ENCODE measurements at places on chromosomes 3 and 15. TPM values are rescaled to one million over a fixed set of nuclear protein-coding genes. Genes with fewer than 3 reads are reported as not detected.

Gene DNAJC17
- 49.7 TPM for total RNA-seq

Gene ZMYND10
- 10.1 TPM for total RNA-seq

Gene NR2E3
- total RNA-seq, result not detected

Gene PLXNA1
- total RNA-seq, result 32.1 TPM

Gene LNP1
- total RNA-seq, result 3.6 TPM

Gene ALPK3
- total RNA-seq, result 0.20 TPM

Gene AGBL1
- not detected for total RNA-seq

Gene DUT
- total RNA-seq, result 159 TPM

Gene IGF2BP2
- total RNA-seq, result 40.1 TPM

Gene LRRIQ4
- total RNA-seq, result not detected

Gene CX3CR1
- not detected for total RNA-seq

Gene PLA2G4E
- not detected for total RNA-seq

Gene SLC51B
- not detected for total RNA-seq

Gene WDR49
- not detected for total RNA-seq

Gene TMC3
- not detected for total RNA-seq

Gene MRAS
- total RNA-seq, result 37.5 TPM

Gene HGD
- total RNA-seq, result not detected

DNA sequence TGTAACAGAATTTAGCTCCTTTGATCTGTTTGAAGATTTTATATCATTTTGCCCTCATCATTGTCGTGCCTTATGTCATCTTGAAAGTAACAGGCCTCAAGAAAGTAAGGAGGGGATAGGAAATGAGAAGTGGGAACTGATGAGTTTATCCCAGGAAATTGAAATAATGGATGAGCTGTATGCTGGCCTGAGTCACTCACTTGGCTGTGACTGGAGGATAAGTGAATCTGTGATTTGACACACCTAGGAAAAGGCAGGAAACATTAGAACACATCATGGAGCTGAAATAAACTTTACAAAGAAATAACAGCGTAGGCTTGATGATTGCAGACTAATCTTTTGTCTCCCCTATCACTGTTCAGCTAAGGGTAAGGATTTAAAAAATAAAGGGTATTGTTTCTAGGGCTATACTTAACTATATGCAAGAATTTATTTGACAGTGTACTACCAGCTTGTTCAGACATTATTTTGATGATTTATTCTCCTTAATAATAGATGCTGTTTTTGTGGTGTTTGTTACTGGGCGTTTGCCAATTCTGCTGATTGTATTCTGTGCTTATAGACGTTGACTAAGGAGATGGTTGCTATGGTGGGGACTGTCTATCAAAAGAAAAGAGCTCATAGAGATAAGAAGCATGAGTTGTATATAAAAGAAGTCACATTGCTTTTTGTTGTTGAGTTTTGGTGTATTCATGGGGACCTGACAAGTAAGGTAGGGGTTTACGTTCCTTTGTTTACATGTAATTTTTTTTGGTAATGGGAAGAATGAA lies 105.6 kb upstream of the ROPN1 start:
- DNase-seq, result no peak

- no peak for DNase-seq
Observed at GRCh38 chr3:75692061-75692460, 27.9 kb downstream of the FRG2C start.

- no peak for DNase-seq
Observed at GRCh38 chr3:149371001-149371722, 6.3 kb downstream of the TM4SF1 start.

DNA sequence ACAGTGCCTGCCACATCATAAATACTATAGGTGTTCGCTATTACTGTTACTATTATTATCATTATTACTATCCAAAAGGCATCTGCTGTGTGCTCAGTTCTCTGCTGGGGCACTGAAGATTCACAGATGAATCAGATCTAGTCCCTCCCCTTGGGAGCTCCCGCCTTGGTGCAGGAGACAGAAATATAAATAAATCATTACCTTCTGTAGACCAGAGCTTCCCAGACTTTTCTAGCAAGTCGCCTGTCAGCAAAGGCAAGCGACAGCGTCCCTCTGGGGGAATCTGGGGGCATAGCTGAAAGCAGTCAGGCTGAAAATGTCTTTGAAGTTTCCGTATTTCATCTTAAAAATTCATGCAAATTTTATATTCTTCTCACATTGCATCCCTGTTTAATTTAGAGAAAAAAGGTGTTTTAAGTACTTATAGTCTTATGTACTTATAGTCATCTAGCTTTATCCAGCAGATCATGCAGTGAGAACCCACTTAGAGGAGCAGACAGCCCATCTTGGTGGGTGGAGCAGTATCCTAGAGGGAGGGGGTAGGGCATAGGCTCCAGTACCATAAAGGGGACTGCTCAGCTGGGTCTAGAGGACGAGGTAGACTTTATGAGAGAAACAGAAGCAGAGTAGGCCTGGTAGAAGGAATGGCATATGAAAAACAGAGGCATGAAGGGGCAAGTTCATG lies 10.4 kb upstream of the BRPF1 start:
- DNase-seq, result no peak

- DNase-seq, result peak; percentile 8
Observed at GRCh38 chr3:8938021-8938420, 25.3 kb downstream of the RAD18 start.

DNA sequence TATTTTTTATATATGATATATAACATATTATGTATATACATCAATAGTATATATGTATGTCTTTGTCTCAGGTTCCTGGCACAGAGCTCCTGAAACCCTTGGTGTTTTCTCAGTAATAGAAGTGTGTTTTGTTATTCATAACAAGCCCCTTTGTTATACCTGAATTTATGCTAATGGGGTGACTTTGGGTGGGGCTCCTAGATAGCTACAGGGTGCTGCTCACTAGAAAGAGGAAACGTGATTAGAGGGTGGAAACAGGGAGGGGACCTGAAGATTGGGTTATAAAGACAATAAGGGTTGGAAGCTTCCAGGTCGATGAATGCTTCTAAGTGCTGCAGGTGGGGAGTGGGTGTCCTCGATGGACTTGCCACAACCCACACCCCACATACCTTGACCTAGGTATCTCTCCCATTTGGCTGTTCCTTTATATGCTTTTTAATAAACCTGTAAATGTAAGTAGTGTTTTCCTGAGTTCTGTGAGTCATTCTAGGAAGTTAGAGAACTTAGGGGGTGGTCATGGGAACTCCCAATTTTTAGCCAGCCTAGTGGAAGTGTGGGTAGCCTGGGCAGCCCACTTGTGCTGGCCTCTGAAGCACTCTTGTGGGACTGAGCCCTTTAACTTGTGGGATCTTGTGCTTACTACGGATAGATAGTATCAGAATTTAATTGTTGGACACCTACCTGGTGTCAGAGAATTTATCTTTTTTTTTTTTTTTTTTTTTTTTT lies 36.9 kb upstream of the C15orf39 start:
- no peak for DNase-seq

GRCh38 chr15:71650603-71651002 lies 159.8 kb upstream of the NR2E3 start:
- DNase-seq, result no peak

DNA sequence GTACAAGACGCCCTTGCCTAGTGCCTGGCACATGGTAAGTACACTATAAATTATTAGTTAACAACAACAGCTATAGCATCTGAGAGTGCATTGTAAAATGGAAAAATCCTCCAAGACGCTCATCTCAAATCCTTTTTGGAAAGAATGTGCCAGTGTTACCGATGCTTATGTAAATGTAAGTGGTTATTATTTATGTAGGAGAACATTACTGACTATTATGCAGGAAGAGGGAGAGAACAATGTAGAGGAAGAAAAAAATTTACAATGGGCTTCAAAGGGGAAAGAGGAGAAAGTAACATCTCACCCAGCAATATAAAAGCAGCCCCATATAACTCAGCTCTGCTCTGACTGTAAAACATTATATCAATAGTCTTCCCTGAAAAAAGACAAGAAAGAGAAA lies 155.3 kb upstream of the LPP start:
- no peak for DNase-seq

DNA sequence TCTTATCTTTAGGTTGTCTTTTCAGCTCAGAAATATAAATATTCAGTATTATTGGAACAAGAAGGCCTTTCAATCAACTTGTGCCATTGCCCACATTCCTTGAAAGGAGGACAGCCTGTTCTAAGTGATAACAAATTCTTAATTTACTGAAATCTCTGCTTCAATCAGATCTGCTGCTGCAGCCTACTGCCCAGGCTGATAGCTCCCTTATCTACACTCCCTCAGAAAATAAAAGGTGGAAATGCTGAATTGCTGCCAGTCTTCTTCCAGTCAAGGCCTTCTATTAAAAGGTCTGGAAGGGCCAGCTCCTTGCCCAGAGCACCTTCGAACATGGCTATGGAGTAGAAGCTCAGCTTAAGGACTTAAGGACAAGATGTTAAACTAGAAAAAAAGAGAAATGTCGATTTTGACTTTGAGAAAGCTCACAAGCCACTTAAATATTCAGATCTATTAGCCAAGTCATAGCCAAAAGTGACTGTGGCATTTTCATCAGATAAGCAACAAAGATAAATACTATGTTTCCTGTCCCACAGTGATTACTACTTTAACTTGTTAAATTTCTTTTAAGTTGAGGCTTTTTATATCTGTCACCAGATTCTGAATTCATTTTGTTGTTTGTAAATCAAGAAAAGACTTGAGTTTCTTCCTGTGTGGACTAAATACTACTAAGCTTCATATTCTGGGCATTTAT lies 480.5 kb upstream of the CBLB start:
- peak; percentile 28 for DNase-seq

- DNase-seq, result no peak
Observed at GRCh38 chr3:30281526-30281925, 324.9 kb upstream of the TGFBR2 start.

- DNase-seq, result no peak
Observed at GRCh38 chr3:131898346-131898745, 136.5 kb downstream of the CPNE4 start.

DNA sequence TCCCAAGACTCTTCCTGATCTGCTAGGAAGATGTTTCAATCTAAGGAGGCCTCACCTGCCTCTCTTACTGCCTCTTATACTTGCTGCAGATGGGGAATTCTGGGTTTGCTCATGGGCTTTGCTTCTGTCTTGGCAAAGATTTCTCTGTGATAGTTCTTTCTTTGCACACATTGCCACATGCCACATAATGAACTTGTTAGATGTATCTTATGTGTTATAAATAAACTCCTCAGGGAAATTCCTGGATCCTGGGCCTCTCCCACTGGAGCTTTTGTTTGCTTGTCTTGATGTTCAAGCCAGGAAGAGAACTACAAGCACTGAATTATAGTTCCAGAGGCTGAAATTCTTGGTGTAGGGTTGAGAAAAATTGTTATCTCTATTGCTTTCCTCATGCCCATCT lies 12.2 kb downstream of the RTP1 start:
- DNase-seq, result no peak

- DNase-seq, result no peak
Observed at GRCh38 chr3:116929505-116930222, 220.1 kb downstream of the TUSC7 start.

DNA sequence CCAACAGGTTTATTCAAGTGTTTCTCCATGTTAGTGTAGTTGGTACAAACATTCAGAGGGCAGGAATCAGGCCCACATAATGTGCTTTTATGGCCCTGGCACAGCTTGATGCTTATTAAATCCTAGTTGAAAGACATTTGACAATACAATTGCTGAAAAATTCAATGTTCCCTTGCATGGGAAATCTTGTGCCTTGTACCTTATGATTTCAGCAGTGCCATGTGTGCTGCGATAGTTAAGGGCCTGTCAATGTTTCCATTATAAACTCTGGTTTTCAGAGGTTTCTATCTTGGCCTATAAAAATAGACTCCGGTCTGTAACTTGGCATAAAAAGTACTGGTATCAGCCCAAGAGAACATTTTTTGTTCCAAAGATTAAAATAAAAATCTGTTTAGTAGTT lies 207.2 kb downstream of the TBC1D5 start:
- DNase-seq, result no peak

GRCh38 chr15:47332481-47332880 lies 384.8 kb upstream of the SEMA6D start:
- no peak for DNase-seq

DNA sequence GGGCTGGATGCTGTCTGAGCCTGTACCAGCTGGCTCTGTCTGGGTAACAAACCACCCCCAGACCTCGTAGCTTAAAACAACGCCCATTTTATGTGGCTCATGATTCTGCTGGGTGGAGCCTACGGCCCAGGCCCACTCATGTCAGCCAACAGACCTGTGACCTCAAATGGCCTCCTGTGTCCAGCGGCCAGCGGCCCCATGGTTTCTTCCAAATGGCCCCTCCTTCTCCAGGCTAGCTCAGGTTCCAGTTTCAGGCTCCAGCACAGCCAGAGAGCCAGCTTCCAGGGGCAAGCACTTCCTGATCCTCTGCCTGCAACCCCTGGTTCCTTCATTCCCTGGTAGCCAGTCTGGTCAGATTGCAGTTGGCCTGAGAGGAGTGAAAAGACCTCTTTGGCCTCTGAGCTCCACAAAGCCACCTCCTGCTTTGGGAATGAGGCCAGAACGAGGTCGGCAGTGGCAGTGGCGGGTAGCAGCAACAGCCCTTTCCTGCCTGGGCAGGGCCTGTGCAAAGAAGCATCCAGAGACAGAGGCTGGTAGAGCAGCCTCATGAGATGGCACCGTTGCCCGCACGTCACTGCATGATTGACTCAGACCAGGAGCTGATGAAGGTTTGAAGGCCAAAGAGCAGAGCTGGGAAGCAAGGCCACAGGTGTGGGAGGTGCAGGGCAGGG lies 21.0 kb upstream of the PLXNA1 start:
- DNase-seq, result no peak

GRCh38 chr15:41559239-41559782 lies 299 bp downstream of the TYRO3 start:
- DNase-seq, result no peak

DNA sequence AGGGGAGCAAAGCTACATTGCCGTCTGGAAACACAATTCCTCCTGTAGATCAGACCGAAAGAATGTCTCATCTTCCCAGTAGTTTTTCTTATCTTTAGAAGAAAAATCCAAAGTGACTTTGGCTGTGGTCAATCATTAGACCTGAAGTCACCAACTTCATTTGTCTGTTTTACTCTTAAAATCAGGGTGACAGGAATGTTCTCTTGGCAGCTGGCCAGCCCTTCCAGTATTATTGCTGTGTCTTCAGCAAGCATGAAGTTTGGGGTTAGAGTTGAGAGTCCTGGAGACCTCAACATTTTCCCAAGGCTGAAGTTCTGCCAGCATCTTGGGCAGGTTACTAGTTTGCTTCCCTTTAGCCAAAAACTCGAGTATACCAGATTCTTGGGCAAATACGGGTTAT lies 32.5 kb downstream of the RSL24D1 start:
- DNase-seq, result no peak

- DNase-seq, result no peak
Observed at GRCh38 chr15:70923311-70924080, 30.9 kb downstream of the LRRC49 start.

DNA sequence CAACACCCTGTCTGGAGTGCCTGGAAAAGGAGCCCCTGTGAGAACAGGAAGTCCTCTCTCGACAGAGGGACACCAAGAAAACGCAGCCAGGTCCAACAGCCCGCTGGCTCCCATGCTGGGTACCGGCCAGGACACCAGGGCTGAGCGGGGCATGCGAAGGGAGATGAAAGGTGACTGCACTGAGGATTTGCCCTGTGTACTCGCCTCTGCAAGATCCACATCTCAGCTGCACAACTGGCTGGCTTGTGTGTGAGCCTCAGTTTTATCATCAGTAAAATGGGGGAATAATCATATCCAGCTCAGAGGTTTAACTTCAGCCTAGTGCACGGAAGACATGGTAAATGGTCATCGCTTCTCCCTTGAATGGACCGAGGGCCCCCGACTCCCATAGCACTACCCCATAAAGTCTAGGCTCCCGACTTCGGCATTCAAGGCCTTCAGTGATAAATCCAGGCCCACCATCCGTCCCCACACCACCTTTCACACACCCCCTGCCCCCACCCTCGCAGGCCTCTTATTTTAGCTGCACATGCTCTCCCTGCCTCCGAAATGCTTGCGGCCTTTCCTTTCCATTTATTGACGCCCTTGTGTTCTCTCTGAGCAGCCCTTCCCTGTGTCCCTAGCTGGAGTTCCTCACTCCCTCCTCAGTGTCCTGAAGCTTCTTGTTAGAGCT lies 15.8 kb downstream of the ISG20 start:
- no peak for DNase-seq
